NCI-H2227 treated with DMSO at 0.1 percent for 48 hours (cell line): ENCODE measurements at places on chromosomes 2 and 18.

GRCh38 chr18:79804130-79804787, 6.5 kb downstream of the KCNG2 start:
- DNase-seq: no peak

DNA sequence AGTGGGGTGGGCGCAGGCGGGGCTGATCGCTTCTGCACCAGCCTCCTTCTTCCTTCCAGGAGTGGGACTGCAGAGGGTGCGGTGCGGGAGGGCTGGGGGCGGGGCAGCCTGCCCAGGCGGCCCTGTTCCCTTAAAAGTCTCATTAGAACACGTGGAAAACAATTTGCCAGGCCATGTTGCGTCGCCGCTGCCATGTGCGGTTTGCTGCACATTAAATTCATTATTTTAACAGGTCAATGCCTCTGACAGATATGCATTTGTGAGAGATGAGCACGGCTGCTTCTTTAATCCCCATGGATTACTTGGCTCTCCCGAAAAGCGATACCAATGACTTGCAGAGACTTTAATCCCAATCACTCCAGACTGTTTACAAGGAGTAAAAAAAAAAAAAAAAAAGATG, 139.0 kb downstream of the CELF4 start:
- no peak for DNase-seq

GRCh38 chr2:65300761-65301711, 73.4 kb downstream of the ACTR2 start:
- no peak for DNase-seq

- DNase-seq: no peak
Measured at GRCh38 chr2:31234683-31235503, 941 bp downstream of the EHD3 start.

DNA sequence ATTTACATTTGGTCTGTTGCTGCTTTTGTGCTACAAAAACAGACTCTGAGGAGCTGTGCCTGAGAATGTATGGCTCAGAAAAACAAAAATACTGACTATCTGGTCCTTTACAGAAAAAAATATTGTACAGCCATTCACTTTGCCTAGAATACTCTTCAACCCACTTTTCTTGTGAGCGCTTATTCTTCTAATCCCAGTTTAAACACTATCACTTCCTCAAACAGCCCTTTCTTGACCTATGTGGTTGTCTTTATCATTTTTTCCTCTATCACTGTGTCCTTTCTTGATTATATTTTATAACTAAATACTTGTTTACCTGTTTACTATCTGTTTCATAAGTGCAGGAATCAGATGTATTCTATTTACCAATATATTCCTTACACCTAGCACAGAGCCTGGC, 33.5 kb downstream of the CUL3 start:
- no peak for DNase-seq

DNA sequence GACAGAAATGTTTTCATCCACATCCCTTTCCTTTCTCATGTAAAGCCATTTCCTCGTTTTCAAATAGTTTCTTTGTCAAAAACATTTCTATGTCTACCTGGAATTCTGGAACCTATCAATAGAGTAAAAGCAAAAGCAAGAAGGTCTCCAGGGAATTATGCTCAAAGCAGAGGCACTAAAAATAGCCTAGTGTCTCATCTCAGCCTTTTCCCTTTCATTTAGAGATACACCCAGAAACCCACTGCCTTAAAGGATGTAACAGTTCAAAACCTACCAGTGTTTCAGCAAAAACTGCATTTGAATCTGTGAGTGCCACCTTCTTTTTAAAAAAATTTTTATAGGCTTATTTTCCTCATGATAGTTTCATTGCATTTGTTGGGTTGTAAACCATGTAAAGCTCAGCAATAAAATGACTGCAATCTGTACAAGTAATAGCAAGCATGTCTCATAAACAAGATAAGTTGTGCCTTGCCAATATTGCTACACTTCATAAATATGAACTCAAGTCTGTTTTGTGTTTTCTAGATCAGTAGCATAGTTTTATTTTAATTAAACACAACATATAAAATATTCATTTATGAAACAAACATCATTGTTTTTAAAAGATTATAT, 927.3 kb upstream of the ACVR2A start:
- no peak for DNase-seq

DNA sequence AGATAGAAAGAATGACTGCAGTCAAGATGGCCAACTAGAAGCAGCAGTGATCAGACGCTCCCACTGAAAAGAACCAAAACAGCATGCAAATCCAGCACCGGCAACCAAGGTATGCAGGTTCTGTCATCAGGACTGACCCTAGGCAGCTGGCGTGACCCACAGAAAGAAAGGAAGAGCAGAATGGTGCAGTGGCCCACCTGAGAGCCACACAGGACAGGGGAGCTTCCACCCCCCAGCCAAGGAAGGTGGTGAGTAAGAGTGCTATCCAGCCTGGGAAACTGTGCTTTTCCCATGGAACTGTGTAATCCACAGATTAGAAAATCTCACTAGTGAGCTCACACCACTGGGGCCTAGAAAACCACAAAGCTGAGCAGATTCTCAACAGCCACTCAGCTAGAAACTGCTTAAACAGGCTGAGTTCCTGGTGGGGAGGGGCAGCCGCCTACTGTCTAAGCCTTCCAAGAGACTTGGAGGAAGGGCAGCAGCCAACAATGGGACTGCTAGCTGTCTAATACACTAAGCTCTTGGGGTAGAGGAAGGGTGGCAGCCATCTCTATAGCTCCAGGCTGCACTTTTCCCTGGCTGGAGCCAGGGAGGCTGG, 127.9 kb downstream of the EVA1A start:
- no peak for DNase-seq

- no peak for DNase-seq
Measured at GRCh38 chr2:181985632-181986205, at the start of gene PPP1R1C. Gene PPP1R1C (plus strand): TSS chr2:181985853. CDS start chr2:181986111, 258 bp downstream.

DNA sequence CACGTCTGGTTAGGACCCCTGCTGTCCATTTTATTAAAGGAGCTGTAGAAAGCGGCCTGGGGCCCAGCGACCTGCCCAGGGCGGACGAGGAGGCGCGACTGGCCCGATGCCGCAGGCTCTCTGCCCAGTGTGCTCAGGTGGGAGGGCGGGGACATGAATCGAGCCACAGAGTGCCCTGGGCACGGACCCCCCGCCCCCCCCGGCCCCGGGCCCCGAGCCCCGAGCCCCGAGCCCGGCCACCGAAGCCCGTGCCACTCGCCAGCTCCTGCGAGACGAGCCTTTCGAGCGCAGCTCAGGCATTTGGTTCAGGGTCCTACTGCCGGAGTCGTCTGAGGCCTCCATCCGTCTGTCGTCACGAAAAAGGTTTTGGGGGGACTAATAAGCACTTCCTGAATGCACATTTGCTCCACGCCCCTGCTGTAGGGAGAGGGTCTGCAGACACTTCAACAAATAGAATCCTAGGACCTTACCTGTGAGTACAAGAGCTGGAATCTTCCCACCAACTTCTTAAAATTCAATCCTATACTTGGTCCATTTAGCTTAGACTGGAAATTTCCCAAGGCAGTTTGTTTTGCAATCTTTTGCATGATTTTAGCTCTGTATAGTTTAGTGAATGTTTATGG, 602 bp upstream of the ADAM17 start:
- DNase-seq: no peak

DNA sequence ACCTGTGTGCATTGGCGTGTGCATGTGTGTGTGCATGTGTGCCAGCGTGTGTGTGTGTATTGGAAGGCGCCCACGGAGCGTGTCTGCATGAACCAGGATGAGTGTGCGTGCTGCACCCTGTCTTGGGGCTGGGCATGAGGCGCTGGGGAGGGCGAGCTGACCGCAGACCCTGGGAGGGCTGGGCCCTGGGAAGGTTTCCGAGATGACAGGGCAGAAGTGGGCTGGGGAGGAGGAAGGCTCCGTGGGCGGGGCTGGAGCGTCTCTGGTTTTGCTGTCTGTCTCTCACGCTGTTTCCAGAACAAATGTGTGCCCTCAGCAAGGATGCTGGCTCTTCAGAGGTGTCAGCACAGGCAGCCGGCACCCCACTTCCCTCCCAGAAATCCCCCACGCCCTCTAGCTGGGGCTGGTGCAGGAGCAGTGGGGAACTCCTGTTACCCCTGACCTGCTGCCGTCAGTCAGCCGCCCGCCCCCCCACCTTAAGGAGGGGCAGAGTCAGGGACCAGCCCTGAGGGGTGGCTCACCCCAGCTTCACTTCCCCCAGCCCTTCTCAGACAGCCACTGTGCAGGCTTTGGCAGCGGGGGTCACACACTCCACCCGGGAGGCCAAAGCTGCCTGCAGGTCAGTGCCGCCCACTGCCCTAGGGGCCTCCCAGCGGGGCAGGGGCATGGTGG, at the start of gene GPR35:
Gene GPR35, plus strand, starts transcription at position 531 of the 672 bp plus-strand sequence. CDS start 4,473 bp downstream, outside the sequence.
- DNase-seq: no peak

GRCh38 chr2:2181493-2181892, 149.6 kb downstream of the MYT1L start:
- DNase-seq: no peak

DNA sequence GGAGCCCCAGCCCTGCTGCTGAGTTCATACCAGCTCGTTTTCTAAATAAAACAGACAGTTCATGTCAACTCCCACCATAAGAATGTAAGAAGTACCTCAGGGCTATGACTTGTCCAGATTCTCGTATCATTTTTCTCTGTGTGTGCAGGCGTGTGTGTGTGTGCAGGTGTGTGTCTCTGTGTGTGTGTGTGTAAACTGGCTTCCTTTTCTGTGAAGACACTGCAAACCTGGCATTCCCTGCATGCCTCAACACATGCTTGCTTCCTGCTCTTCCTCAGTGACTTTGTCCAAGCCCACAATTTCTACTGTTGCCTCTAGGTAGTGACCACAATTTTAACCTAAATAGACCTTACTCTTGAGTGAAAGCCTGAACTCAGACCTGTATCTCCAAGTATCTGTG, 879.0 kb downstream of the SLC4A3 start:
- no peak for DNase-seq

DNA sequence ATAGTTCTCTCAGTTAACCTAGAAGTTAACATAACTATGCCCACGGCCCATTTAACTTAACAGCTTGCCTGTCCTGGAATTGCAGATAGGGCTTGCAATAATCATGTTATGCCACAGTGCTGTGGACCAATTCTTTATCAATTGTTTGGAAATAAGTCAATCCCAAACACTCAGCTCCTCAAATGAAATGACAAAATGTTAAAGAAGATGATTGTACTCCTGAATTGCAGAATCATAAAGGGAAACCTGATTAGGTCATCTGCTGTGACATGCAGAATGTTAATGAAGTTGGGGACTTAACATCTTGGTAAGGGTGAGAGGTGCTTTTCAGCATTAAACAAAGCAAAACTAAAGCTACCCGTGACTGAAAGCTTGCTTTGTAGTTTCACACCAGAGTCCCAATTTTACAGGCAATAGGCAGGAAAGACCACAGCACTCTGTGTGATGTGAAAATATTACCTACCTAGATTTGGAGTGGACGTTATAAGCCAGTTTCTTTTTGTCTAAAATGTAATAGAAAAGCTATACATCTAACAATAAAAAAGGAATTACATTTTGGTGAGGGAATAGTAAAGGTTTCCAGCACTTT, 364.0 kb downstream of the GPD2 start:
- peak; percentile 81 for DNase-seq

DNA sequence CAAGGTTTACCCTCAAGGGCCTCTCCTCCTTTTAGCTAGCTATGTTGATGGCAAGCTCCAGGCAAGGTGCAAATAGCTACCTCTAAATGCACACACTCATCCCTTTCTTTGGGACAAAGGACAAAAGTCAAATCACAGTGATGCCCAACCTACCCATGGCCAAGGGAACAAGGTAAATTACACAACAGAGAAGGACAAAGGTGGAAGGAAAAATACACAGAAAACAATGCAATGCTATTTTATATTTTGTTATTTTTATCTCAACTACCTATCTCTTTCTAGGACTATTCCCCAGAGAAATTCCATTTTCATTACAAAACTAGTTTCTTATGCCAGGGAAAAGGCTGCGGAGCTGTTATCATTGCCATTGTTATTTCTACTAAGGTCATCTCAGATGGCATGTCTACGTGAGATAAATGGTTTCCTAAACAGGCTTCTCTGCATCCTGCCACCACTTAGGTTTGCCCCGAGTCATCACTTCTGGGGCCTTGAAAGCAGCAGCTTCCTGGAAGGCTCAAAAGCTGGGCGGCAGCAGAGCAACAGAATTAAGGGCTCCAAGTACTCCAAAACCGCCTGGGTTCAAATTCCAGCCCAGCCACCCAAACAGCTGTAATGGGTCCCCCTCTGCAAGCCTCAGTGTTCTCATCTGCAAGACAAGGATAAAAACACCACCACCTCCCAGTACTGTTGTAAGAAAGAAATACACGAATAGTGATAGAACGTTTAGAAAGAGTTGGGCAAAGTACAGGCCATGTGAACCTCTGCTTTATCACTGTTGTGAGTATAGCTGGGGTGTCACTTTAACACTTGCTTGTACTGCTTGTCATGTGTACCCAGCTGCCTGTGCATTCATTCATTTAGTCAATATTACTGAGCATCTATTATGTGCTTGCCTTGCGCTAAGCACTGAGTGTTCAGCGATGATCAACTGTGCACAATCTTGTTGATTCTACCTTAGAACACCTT, 20.9 kb downstream of the BCL2 start:
- DNase-seq: no peak

DNA sequence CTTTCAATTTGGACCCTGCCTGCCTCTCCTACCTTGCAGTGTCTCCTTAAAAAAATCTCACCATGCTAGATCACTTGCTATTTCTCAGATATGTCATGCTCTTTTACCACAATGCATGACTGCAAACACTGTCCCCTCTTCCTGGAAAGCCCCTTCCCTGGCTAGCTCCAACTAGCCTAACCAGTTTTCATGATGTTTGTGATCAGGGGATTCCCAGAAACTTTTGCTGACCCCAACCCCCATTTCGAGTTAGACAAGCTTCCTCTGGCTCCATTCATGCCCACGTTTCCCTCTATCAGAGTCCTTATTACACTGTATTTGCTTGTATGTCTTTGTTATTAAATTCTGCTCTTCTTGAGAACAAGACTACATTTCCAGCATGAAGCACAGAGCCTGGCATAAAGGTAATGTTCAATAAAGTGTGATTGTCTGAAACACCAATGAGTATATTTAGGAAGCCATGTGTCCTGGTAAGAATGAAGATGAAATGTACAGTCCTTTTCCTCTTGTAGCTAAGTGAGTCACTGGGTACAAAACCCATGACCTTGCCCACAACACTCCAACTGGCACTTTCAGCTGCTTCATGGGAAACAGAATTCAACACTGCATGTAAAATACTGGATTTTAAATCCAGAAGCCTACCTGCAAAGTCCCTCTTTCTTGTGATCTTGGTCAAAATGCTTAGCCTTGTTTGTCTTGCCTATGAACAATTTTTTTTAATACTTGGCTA, 62.0 kb upstream of the ATL2 start:
- no peak for DNase-seq

DNA sequence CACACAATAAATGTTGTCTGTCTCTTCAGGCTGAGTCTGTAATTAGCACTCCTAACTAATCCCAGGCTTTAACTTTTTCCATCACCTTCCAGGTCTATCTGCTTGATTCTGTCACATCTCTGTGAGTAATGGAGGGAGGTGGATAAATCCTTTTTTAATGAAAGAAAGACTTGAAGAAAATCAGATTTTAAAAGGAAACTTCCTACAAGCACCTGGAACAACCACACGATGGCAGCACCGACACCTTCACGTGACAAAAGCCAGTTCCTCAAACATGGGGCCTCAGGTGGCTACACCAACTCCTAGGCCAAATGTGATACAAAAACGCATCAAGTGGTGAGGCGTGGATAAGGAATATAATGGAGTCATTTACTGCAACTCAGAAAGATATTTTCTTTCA, 41.8 kb downstream of the TGFBRAP1 start:
- DNase-seq: no peak

- DNase-seq: no peak
Measured at GRCh38 chr2:28134262-28134812, 243.8 kb downstream of the BABAM2 start.
